ENCODE measurements at places on chromosomes 1 and 21.

DNA sequence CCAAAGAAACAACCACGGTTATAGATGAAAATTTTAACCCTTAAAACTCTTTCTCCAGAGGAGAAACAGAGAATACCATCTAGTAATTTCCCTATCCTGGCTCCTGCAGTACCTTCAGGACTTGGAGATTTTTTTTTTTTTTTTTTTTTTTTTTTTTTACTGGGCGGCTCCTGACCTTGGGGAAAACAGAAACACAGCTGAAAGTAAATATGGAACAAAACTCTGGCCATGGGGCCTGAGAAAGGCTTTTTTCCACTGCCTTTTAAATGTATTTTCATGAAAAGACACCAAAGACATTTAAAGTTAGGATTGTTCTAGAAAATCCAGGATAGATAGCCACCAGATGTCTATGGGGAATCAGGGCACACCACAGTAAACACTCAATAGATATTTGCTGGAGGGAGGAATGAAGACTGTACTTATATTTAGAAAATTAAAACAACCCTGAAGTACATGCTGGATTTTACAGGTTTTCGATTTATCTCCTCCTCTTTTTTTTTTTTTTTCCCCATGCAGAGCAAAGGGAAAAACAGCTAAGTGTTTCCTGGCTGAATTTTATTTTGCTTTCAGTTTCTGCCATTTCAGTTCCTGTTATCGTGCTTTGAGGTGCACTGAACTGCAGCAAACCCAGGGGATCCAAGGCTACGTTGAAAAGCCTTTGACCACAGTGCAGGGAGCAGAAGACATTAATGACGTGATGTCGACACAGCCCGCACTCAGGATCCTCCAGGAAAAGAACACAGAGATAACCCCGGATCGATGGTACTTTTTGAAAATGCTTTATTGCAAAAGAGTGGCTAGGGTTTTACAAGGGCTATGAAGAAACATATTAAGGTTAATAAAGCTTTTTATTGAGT is 35.7 kb upstream of the CNN3 start:
- no peak for DNase-seq

DNA sequence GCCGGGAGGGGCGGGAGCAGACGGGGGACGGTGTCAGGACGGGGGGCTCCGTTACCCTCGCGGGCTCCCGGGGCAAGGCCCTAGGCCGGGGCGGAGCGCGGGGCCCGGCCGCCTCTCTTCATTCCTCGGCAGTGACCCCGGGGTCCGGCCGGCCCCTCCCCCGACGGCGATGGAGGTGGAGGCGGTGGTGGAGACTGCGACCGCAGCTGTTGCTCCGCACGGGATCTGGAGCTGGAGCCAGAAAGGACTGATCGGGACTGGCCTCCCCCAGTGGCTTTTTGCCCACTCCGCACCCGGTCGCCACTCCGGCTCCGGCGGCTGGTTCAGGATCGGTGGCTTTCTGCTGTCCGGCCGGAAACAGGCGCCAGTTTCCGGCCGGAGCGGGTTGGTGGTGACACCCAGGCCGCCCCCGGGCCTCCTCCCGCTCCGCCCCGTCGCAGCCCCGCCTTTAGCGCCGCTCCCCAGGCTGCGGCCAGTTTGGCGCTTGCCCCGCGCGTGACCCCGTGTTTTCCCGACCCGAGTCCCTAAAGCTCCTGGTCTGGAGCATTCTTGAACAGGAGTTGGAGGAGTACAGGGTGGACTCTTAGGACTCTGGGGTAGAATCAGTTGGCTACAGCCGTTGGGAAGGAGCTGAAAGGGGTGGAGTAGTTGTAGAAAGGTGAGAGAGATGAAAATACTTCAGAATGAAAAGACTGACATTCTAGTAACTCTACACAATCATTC is at the start of gene OTUD7B:
OTUD7B (minus strand) TSS at position 334 of the 723 bp plus-strand sequence. CDS start 33,216 bp downstream, outside the sequence.
- peak; percentile 62 for DNase-seq

DNA sequence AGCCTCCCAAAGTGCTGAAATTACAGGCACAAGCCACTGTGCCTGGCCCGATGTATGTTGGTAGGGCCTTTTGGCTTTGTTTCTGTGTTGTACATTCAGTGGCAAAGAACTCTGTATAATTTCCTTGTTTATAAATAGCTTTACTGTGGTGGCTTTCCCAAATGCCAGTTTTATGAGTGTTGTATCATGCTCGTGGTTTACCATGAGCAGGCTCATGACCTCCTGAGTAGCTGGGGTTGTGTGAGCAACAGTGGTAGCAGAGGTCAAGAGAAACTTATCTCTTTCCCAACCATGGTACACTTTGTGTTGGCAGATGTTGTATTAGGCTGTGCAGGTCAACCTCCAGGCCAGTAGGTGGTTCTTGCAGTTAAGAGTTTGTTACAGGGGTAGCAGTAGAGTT is 420.4 kb upstream of the BEND5 start:
- DNase-seq: peak; percentile 1

GRCh38 chr1:159804924-159805323 is 2.8 kb downstream of the FCRL6 start:
- DNase-seq: no peak

GRCh38 chr1:183164340-183164739 is 21.7 kb upstream of the LAMC2 start:
- DNase-seq: no peak

- DNase-seq: no peak
These were observed 10.5 kb upstream of the TAF1A start for GRCh38 chr1:222600281-222600680.

GRCh38 chr1:157044326-157044725 is 1.2 kb downstream of the ARHGEF11 start:
- DNase-seq: no peak

- no peak for DNase-seq
These were observed 54.5 kb upstream of the LHX8 start for GRCh38 chr1:75079538-75080290.

DNA sequence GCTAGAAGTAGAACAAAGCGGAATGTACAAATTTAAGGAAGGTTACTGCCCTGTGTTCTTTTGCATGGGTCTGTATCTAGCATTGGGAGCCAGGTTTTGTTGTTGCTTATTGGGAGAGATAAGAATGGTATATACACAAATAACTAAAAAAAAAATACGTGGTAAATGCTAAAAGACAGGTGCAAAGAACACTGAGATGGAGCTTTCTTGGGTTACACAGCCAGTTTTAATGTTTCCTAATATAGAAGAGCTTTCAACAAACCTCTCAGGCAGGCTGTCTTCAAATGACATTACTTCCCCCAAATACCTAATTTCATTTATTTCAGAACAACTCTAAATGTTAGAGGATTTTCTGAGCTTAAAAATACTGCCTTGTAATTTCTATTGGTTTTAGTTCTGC is 1.4 kb upstream of the MDM4 start:
- DNase-seq: no peak

DNA sequence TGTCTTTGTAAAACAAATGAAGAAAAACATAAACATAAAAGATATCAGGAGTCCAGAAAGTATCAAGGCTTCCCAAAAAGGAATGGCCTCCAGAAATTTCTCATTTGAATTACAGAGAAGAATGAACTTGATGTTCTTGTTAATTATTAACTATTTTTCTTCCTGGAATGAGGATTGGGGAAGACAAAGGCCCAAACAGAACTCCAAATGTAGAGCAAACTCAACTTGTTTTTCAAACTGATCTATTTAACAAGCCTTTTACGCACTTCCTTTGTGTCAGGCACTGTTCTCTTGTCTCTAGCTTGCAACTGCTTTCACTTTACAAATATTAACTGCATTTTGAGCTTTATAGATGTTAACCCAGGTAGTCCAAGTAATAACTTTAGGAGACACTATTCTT is 45.5 kb downstream of the LAMC2 start:
- no peak for DNase-seq

DNA sequence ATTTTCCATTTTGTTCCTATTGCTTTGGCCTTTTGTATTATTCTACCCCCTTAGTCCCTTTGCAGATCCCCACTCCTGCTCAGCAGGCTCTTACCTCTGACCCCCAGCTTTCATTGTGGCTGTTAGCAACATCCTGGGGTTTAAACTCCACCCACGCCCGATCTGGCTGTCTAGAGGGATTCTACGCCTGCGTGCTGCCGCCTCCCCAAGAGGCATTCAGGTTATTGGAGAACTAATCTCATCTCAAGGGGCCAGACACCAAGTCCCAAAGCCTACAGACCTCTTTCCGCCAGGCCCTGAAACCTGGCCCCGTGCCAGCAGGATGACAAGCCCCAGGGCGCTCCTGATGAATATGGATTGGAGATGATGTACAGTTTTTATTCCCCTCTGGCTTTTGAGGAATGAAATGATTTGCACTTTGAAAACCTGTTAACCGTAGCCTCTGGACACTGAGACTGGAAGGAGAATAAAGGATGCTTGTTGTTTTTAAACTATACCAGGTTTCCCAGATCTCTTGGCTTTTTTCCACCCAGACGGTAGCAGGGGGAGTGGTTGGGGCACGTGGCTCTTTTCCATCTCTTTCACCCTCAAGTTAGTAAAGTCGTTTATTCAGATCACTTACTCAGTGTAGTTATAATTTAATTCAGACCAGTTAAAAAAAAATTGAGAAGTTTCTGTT is 14.5 kb upstream of the IKBKE start:
- no peak for DNase-seq

DNA sequence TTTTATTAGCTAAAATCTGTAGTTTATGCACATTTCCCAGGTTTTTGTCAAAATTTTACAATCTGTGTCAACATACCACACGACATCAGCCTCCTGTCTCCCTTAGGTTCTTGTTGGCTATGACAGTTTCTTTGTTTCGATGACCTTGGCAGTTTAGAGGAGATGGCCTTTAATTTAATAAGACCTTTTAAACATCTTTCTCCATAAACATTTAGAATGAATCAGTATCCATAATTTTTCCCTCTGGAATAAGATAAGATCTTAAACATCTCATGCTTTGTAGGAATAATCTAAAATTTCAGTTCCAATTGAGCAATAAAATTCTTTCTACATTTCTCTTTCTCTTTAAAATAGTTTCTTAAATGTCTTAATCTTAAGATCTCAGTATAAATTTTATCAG is 28.7 kb upstream of the DYRK1A start:
- DNase-seq: no peak

GRCh38 chr1:58094221-58094620 is 452.3 kb downstream of the OMA1 start:
- no peak for DNase-seq

GRCh38 chr1:51919684-51920083 is 41.2 kb upstream of the NRDC start:
- no peak for DNase-seq

- no peak for DNase-seq
These were observed 1012.4 kb downstream of the AMY1C start for GRCh38 chr1:104761961-104762570.

GRCh38 chr21:33802481-33802880 is 113.1 kb downstream of the ATP5PO start:
- DNase-seq: no peak

DNA sequence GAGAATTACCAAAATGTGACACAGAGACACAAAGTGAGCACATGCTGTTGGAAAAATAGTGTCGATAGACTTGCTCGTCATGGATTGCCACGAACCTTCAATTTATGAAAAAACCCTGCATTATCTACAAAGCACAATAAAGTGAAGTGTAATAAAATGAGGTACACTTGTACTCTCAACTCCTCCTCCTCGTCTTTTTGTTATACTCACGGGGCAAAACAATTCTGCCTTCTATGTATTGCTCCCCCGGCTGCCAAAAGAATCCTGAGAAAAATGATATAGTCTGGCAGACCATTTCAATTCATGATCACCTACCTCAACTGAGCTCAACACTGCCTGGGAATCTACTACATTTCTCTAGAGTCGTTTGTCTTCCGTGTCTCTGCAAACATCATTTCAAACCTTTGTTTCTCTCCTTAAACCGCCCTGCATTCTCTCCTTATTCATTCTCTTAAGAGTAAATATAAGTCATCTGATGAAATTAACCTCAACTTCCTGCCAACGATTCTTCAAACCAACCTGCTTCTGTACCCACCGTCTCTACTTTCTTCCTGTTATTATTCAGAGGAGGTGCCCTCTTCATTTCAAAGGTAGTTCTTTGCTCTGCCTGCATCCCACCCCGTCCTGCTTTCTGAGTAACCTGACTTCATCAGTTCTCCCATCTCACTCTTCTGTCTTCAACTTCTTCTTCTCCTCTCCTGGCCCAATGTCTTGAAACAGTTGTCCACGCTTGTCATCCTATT is 12.9 kb upstream of the IL19 start:
- no peak for DNase-seq

DNA sequence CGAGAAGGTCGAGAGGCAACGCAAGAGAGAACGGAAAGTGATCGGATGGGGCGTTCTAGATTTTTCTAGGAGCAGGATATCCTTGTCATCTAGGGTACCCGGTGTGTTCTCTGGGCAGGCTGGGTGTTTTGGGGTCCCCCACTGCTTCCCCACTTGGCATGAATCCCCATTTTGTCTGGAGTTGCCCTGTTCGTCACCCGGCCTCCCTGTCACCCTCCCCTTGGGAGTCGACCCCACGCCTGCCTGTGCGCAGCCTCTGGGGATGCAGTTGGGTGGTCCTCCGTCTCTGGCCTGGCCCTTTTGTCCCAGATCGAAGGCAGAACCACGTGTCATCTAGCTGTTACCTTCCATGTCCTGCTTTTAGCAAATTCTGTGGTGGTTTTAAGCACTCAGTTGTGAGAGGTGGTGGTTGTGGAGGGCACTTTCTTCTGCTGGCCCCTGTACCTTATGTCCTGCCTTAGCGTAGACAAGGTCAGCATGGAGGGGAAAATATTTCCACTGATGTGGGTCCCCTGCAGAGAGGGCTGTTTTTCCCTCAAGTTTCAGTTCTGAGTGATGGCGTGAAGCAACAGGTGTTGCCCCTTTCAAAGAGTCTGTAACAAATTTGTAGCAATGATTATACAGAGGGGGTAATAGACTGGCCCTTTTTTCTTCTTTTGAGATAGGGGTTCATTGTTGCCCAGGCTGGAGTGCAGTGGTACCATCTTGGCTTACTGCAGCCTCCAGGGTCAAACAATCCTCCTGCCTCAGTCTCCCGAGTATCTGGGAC is 35.6 kb downstream of the CHAF1B start:
- no peak for DNase-seq

DNA sequence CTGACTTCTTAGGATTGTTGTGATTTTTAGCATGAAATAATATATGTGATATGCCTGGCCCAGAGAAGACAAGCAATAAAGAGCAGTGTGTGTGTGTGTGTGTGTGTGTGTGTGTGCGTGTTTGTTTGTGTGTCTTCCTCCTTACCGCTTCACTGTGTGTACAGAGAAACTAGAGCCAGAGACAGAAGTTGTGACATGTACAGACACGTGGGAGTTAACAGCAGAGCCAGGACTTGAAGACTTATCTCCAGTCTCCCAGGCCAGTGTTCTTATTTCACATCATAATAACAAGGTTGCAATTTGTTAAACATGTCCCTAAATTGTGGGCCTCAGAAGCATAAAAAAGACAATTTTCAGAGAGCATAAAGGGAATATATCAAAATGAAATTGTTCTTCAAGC is 192.0 kb upstream of the JUN start:
- DNase-seq: no peak

- DNase-seq: no peak
These were observed 15.7 kb upstream of the IPO9 start for GRCh38 chr1:201813226-201813625.

GRCh38 chr1:1086911-1087341 is 12.8 kb upstream of the RNF223 start:
- DNase-seq: no peak

- no peak for DNase-seq
These were observed 292.5 kb downstream of the HLX start for GRCh38 chr1:221171768-221172167.

GRCh38 chr1:1610796-1611195 is 4.5 kb upstream of the MIB2 start:
- DNase-seq: no peak

- no peak for DNase-seq
These were observed 995 bp downstream of the VASH2 start for GRCh38 chr1:212951126-212951946.

GRCh38 chr1:234997201-234997895 is 131.3 kb downstream of the TOMM20 start:
- peak; percentile 91 for DNase-seq
